NCI-H460 (cell line): ENCODE measurements at places on chromosomes 2 and 18. TPM values are rescaled to one million over a fixed set of nuclear protein-coding genes. Genes with fewer than 3 reads are reported as not detected.

DNA sequence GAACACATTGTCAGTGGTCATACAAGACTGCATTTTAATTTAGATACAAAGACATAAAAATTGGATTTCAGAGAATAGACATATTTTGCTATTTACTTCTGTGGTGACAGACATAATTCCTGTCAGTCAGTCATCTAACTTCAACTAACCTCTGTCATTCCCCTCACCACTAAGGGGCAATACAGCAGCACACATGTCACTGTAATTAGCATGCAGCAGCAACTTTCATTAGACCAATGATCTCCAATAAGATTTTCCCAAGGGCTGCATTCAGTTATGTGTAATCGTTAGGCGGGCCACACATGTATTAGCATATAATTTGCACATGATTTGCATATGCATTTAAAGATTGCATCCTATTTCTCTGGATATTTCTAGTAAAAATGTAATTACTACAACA is 624.5 kb downstream of the NR4A2 start:
- DNase-seq, result no peak

- no peak for DNase-seq
Observed at GRCh38 chr2:61938511-61938910, 33.0 kb downstream of the COMMD1 start.

DNA sequence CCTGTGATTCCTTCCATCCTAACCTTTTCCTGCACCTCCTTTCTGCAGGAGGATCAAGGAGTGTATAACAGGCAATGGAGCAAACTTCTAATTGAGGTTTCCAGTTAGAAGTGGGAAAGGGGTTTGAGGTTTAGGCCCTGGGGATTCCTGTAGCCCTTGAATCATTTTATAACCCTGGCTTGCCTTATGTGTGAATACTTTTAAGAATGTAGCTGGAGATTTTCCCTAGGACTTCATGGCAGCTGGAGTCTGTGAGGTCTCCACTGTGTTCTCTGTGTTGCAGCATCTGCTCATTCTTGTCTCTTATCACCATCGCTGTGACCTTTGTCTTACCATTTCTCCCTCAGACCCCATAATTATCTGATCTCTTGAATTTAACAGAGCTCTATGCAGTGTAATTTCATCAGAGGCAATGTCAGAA is 370.2 kb upstream of the SLC14A2 start:
- no peak for DNase-seq

GRCh38 chr2:12109363-12110017 is 363.1 kb downstream of the LPIN1 start:
- no peak for DNase-seq

- no peak for DNase-seq
Observed at GRCh38 chr18:53165770-53166169, 825.8 kb downstream of the DCC start.

- no peak for DNase-seq
Observed at GRCh38 chr2:51781691-51782090, 749.8 kb upstream of the NRXN1 start.

GRCh38 chr2:160227293-160227915 is 27.3 kb upstream of the ITGB6 start:
- DNase-seq, result no peak

DNA sequence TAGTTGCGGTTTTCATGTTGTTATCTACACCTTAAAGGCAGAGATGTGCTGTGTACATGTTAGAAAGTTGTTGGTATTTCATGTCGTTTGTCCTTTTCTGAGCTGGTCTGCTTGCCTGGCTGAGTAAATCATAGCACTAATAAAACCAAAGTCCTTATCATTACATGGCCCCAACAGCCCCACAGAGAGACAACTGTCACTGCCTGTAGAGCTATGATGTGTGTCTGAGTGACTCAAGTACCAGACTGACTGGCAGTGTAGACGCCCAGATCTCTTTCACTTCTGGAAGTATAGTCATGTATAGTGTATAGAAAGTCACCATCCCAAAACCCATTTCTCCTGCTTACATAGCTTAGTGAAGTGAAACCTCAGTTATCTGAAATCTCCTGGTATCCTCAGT is 4.3 kb downstream of the SOCS6 start:
- no peak for DNase-seq

GRCh38 chr2:14654835-14655282 is 22.3 kb downstream of the LRATD1 start:
- DNase-seq, result no peak

DNA sequence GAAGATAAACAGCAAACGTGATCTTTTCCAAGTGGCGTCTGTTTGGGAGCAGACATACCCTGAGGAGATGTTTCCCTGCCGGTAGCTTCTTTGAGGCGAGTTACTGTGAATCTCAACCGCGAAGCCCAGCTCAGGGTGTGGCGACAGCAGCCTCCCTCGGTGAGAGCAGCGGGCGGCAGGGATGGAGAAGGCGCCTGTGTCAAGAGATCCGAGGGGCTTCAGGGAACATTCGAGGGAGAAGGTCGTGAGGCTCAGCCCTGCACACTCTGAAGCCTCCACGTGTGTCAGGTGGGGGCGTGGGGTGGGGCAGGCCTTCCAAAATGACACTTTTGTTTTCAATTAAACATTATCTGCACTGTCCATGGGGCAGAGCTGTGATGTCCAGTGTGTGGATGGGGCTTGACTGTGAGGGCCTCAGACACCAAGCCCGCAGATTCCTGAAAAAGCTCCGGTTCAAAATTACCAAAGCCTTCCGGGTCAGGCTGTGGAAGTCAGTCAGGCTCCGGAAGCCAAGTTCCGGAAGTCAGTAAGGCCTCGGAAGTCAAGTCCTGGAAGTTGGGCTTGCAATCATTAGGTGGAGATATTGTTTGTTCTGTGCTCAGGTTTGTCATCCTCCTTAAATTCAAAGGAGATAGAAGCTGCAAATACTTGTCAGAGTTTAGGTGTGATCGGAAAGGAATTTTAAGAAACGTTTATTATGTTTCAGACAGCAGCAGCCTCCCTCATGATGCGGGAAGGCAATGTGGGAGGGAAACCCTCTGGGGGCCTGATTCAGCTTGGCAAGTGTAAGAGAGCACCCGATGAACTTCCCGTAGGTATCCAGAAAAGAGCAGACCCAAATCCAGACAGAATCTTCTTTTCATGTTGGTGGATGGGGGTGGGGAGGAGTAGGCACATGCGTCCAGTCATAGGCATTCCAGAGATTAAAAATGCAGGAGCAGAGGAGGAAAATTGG is 20.7 kb downstream of the SMIM21 start:
- no peak for DNase-seq

- no peak for DNase-seq
Observed at GRCh38 chr2:236550701-236551465, 18.7 kb upstream of the ACKR3 start.

FIGN gene
- total RNA-seq, result 2.7 and 3.6 TPM in 2 replicates

CD8B gene
- not detected in 2 replicates for total RNA-seq
